ENCODE measurements at places on chromosomes 7 and 10.

DNA sequence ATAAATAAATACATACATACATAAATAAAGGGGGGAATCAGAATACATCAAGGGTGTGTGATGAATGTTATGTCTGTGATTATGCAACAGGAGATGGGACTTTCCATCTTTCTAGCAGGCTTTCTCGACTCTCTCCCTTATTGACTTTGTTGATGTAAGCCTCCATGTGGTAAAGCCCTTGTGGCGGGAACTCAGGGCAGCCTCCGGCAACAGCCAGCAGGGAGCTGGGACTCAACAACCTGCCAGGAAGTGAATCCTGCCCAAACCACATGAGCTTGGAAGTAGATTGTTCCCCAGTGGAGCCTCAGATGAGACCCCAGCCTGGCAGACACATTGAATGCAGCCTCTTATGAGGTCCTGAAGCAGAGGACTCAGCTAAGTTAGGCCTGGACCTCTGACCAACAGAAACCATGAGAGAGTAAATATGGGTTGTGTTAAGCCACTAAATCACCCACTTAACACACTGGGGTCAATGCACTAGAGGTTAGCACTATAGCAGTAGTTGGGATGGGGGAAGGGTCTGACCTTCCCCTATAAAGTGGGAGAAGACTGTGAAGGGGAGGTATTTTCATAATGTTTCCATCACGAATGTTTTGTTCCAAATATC is 104.0 kb downstream of the JCAD start:
- no peak for DNase-seq

- DNase-seq = no peak
Measured at GRCh38 chr7:91512958-91513357, 248.7 kb downstream of the FZD1 start.

GRCh38 chr7:80146545-80147182 is 12.0 kb downstream of the GNAI1 start:
- DNase-seq = no peak

GRCh38 chr7:46344533-46344932 is 423.5 kb upstream of the IGFBP3 start:
- DNase-seq = no peak
